NCI-H2171 (cell line): ENCODE measurements at places on chromosomes 6 and 20.
A peak's percentile ranks its signal among the peaks of the same experiment; 100 is the strongest.

DNA sequence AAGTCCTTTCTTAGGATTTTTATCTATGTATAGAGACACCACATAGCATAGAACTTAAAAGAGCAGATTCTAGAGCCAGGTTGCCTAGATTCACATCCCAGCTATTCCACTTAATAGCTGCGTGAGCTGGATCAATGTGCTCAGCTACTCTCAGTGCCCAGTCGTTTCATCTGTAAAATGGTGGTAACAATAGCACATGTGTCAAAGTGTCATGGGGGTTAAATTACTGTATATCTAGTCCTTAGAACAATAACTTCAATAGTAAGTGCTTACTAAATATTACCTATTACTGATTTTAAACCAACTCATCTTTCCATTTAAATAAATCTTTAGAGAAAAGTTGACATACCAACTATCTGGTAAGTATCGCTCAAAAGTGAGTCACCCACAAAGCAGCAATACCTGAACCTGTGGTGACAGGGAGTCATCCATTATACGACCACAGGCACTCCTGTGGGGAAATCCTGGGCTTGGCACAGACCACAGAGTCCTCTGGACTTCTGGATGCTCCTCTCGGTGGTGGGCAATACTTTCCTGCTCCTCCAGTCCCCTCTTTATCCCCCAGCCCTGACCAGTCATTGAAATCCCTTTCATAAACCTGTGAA, 154.8 kb downstream of the PDSS2 start:
- DNase-seq = no peak

DNA sequence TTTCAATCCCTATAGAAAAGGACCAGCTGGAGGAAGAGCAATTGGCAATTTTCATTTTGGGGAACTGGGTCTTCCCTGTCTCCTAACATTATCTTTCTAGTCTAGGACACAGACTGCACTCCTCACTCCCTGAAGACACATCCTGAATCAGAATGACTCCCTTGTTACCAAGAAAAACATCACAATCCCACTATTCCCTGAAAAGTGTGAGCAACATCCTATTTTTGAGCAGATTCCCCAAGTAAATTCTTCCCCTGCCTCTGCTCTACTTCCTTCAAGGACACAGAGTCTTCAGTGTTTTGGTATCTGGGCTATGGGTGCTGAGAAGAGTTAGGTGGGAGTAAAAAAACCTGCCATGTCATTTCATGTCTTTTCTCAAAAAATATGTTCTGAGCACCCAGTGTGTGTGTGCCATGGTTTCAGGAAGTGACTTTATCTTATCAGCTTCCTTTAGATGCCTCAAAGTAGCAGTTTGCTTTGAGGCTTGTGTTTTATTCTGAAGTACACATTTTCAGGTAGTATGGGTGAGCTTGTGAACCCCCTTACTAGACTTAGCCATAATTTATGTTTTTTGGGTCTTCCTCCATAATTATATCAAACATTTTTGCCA, 12.4 kb downstream of the LAMA4 start:
- DNase-seq = no peak

- no peak for DNase-seq
Observed at GRCh38 chr6:72987301-72987700, 238.0 kb downstream of the KHDC1L start.

DNA sequence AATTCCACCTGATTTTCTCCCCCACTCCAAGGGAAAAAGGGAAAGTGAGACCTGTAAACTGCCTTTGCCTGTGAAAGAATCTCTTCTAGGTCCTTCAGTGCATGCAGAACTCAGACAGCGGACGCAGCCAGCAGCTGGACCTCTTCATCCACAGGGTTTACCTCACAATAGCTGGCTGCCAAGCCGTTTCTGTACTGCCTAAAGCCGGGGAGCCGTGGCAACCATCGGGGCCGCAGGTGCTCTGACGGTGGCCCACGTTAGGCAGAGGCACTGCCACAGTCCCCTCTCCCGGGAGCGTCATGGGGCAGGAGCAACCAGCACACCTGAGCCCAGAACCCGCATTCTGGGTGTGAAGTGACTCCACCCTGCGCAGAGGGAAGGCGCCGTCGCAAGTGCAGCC, 206.1 kb downstream of the TTLL2 start:
- DNase-seq = no peak

DNA sequence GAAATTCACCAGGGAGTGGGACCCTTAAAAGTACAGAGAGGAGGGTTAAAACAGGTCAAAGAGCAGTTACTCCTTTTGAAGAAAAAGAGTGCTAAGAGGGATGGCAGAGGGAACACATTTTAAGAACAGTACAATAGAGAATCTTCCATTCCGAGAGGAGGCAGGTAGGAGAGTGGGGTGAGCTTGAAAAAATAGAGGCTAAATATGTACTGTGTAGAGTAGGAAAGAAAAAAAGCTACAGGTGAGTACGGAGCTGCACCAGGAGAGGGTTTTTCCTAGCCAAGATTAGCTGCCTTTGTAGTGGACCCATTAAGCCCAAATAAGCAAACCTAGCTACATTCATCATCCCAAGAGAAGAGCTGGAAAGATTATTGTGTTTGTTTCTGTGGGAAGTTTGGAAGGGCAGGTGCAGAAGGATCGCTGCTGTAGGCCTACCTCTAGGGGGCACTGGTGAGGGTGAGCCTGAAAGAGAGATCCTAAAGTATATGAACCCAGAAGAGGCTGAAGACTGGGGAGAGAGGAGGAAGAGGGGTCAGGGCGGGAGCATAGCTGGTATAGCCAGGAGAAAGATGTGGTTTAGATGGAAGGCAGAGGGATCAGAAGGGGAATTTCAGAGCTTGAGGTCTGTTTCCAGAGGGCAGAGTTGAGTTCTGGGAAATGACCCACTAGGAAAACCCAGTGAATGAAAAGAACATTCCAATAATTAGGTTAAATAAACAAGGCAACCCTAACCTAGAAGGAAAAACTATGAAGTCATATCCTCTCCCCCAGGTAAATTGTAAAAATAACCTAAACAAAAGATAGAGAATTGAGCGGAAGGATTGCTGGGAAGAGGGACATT, 50.2 kb upstream of the HINT3 start:
- DNase-seq = no peak

DNA sequence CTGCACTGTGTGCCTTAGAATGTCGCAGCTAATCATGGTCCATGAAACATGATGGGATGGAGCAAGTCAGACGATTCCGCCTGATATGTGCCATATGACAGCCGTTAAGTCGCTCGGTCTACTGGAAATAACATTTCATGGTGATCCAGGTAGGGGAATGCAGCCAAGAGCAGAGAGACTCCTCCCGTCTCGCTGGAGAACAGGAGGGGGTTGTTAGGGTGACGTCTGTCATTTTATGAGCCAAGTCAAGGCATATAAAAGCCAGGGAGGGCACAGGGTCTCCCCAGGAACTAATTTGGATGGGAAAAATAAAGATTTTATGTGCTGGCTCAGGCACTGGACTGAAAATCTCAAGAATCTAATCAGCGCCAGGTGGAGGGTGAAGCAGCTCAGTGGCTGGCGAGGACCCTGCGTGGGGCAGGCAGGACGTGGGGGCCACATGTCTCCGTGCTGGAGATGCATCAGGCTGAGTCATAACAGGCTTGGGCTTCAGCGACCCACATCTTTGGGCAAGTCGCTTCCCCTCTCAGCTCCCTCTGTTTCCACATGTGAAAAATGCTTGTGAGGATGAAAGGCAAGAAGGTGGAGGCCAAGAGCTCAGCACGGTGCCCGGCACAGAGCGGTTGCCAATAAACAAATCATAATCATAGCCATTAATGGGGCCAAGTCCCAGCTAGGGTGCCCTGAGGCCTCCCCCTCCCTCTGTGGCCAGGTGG, 234.6 kb downstream of the ANKRD60 start:
- DNase-seq = peak; percentile 78

GRCh38 chr6:37202788-37203491, 33.0 kb downstream of the PIM1 start:
- DNase-seq = peak; percentile 52

- no peak for DNase-seq
Observed at GRCh38 chr6:2850538-2851113, 9.0 kb upstream of the SERPINB1 start.

GRCh38 chr6:16850681-16851026, 89.4 kb upstream of the ATXN1 start:
- DNase-seq = no peak

DNA sequence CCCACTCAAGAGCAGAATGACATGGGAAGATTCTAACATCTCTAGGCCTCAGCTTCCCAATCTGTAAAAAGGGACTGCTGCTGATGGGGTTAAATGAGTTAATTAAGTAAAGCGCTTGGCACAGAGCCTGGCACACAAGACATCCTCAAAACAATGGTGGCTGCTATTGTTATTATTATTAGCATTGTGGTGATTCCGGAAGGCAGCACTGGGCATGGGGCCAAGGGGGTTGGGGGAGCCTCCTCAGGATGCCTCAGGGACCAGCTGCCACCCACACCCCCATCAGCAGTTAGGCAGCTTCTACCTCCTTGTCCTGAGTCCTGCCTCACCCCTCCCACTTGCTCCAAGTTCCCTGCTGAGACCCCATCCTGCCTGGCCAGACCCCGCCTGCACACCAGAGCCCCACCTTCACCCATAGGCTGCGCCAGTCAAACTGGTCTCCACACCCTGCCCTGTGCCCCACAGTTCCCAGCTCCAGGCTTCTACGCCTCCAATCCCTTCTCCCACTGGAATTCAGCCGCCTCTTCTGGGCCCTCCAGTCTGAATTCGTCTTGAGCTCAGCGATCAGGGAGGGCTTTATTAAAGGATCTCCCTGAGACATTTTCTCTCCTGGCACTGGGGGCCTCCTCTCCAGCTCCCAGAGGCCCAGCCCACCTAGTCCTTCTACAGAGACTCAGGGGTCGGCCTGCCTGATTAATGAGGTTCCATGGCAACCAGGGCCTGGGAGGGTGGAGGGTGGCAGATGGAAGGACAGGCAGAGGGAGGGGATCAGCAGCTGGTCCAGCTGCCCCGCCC, 1.5 kb downstream of the E2F1 start:
- DNase-seq = peak; percentile 91

- no peak for DNase-seq
Observed at GRCh38 chr6:52925042-52925441, 15.5 kb upstream of the GSTA3 start.

DNA sequence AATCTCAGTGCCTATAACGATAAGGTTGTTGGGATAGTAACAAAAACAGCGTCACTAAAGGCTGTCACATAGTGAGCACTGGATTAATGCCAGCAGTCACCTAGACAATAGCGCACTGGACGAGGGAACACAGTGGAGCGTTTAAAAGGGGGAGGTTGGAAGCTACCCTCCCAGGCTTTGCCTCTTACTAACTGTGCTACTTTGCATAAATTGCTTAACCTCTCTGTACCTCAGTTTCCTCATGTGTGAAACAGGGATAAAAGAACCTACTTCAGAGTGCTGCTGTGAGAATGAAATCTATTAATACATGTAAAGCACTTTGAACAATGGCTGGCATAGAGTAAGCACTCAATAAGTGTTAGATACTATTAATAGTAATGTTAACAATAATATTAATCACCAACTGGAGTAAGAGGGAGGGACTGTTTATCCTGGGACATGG, 10.5 kb downstream of the BCL2L1 start:
- DNase-seq = peak; percentile 39

- no peak for DNase-seq
Observed at GRCh38 chr6:80441131-80441530, 334.7 kb downstream of the BCKDHB start.
